PC-3 (cell line): ENCODE measurements at places on chromosomes 2 and 18. TPM values are rescaled to one million over a fixed set of nuclear protein-coding genes. Genes with fewer than 3 reads are reported as not detected.

The AKAIN1 gene
- total RNA-seq = not detected in 2 replicates

The LIPG gene
- total RNA-seq = 9.1 and 14.8 TPM in 2 replicates

The AUP1 gene
- total RNA-seq = 218 and 233 TPM in 2 replicates

The SULT1C4 gene
- not detected in 2 replicates for total RNA-seq

The RFX8 gene
- total RNA-seq = 0.46 and 0.77 TPM in 2 replicates

The HOXD12 gene
- not detected in 2 replicates for total RNA-seq

The REG3A gene
- not detected in 2 replicates for total RNA-seq

The RPRM gene
- 1.4 and 2.6 TPM in 2 replicates for total RNA-seq

The VAMP8 gene
- total RNA-seq = 141 and 142 TPM in 2 replicates

The SERPINB11 gene
- not detected in 2 replicates for total RNA-seq

The KCNE4 gene
- not detected in 2 replicates for total RNA-seq

The OR6B2 gene
- total RNA-seq = not detected in 2 replicates

The DES gene
- total RNA-seq = not detected in 2 replicates

The ARHGAP28 gene
- total RNA-seq = 8.1 and 10.0 TPM in 2 replicates

The VWA3B gene
- total RNA-seq = not detected in 2 replicates

The LOXHD1 gene
- not detected in 2 replicates for total RNA-seq

The CTLA4 gene
- not detected in 2 replicates for total RNA-seq
